ENCODE measurements at places on chromosomes 3 and 15. TPM values are rescaled to one million over a fixed set of nuclear protein-coding genes. Genes with fewer than 3 reads are reported as not detected.

The RBPMS2 gene
- total RNA-seq: not detected

The PLA2G4D gene
- not detected for total RNA-seq

The C15orf62 gene
- under 0.01 TPM for total RNA-seq

The PRTG gene
- total RNA-seq: 6.9 TPM

The FBXL2 gene
- total RNA-seq: 16.8 TPM

The RLBP1 gene
- not detected for total RNA-seq

The CRYGS gene
- total RNA-seq: 0.86 TPM

The SOX2 gene
- total RNA-seq: not detected

The TMIE gene
- under 0.01 TPM for total RNA-seq

The COL6A5 gene
- under 0.01 TPM for total RNA-seq

The CLASP2 gene
- total RNA-seq: 64.3 TPM

The BLM gene
- 4.8 TPM for total RNA-seq

The CCDC13 gene
- total RNA-seq: 0.64 TPM

The SAMMSON gene
- not detected for total RNA-seq

The OCA2 gene
- under 0.01 TPM for total RNA-seq

The CGNL1 gene
- total RNA-seq: 0.43 TPM

The MAGEF1 gene
- 23.7 TPM for total RNA-seq

The CADPS gene
- not detected for total RNA-seq

The AMOTL2 gene
- 236 TPM for total RNA-seq

The MANF gene
- total RNA-seq: 88.6 TPM

The XYLB gene
- 4.8 TPM for total RNA-seq

The MTHFS gene
- total RNA-seq: 9.7 TPM

The ANKRD34C gene
- not detected for total RNA-seq

The TPRA1 gene
- total RNA-seq: 26.4 TPM

The P2RY12 gene
- total RNA-seq: under 0.01 TPM

The ETV5 gene
- total RNA-seq: 54.8 TPM

The RAB6B gene
- 0.86 TPM for total RNA-seq

The PIGZ gene
- total RNA-seq: 1.7 TPM

The VIPR1 gene
- not detected for total RNA-seq

The PLS1 gene
- 1.6 TPM for total RNA-seq

The SLC22A14 gene
- total RNA-seq: 0.86 TPM

The CCR8 gene
- not detected for total RNA-seq

The STARD5 gene
- 14.7 TPM for total RNA-seq

The CAMK2N2 gene
- under 0.01 TPM for total RNA-seq

The FBLN2 gene
- 30.2 TPM for total RNA-seq

The RAF1 gene
- total RNA-seq: 111 TPM

The TMEM40 gene
- not detected for total RNA-seq

The MINAR1 gene
- 2.3 TPM for total RNA-seq

The WDR49 gene
- total RNA-seq: 0.32 TPM

The DLEC1 gene
- total RNA-seq: not detected

The SELENOK gene
- 19.4 TPM for total RNA-seq

The ITGB5 gene
- total RNA-seq: 231 TPM
